Activated T-helper 9 cell treated with anti-CD3 and anti-CD28 coated beads, Interleukin-2, amount 50 U/mL, for 16 hours (primary cell): ENCODE measurements at places on chromosomes 4 and X.
A peak's percentile ranks its signal among the peaks of the same experiment; 100 is the strongest.

DNA sequence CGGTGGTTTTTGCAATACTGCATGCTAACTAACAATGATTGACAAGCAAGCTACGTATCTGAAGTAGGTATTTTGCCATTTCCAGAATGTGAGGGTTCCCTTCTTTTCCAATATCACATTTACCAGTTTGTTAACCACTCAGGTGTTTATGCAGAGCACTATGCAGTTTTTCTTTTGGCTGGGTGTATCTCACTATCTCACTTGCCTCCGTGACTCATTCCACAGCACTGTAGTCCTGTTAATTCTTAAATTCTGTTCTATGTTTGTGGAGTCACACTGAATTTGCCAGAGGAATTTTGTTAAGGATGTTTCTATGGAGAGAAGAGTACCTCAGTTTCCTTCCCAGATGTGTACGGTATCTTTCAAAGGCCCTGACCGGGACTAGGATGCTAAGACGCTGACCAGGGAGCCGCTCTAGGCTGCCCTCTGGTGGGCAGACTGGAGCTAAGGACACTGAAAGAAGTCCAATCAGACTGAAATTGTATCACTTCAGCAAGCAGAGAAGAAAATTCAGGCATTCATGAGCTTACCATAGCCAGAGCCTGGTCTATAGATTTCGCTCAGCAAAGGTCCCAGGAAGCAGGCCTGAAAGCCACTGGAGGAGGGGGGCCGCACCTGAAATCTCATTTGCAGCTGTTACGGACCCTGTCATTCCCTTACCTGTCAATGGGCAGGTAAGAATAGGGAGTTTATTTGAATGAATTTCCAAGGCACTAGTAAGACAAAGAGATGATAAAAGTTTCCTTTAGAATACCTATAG is 388.4 kb upstream of the SPOCK3 start:
- DNase-seq = no peak

DNA sequence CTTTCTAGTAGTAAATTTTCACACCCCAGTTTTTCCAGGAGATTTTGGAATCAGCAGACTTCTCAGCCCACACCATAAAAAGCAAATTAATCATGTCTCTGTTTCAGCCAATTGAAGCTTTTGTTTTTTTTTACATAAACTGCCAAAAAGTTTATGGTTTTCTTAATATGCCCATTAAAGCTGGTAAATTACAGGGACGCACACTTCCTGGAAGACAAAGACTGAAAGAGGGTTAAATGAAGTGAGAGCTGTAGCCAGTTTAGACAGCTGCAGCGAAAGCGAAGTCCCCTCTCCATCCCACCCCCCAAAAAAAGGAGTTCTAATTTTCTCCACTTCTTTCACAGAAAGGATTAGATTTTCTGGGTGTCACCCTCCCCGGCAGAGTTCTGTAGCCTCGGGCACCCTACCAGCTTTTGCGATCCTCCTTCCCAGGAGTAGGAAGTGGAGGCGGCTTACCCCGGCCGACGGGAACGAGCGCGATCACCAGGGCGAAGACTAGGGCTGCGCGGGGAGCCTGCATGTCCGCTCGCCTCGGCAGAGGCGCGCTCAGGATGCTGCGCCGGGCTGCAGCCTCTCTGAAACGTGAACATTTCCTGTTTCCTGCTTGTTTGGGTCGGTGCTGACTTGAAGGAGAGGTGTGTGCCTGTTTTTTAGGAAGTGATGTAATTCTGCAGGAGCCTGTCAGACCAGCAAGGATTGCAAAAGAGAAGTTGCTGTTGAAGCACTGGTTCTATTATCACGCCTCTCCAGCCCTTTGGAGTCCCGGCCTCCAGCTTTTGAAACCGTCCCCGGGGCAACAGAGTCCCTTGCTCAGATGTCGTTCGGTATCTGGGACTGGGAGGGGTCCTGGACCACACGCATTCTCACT is at the start of gene TMEM154:
Gene TMEM154 (minus strand): TSS at position 584 of the 868 bp plus-strand sequence. CDS start 64 bp downstream, at position 520.
- DNase-seq = peak; percentile 44

DNA sequence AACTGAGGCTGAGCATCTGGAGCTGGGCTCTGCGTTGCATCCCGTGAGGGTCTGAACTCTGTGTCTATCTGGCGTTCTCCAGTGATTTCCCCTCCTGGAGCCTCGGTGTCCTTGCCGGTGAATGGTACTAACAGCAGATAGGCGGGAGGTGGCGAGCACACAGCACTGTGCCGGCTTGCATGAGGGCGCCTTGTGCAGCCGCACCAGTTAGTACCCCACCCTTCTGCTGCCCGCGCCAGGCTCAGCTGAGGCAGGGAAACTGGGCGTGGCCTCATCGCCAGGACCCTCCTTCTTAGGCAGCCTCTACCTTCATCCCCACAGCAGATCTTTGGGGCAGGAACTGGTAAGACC is 42.7 kb downstream of the SORCS2 start:
- no peak for DNase-seq

DNA sequence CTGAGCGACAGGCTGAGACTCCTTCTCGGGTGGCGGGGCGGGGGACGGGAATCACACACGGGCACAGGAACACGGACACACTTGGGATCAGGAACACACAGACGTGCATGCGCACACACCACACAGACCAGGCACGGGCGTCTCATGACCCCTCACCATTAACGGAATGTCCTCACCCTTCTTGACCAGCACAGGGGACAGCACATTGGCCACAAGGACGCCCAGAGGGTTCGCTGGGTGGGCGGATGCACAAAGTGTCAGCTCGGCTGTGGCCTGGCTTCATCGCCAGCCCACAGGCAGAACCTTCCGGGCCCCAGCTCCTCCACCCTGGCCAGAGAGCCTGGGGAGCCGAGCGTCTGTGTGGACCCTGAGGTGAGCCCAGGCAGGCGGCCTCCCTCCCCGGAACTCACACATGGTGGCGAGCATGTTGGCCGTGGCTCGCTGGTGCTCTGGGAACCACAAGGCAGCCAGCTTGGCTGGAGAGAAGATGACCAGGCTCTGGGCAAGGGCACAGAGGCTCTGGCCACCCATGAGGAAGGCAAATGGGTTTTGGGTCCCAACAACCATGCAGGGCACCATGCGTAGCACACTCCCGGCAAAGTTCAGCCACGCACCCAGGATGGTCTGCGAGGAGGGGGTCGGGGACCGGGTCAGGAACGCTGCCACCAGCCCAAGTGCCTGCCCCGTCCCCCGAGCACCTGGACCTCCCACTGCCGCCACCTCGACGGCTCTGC is 3.1 kb downstream of the SLC49A3 start:
- no peak for DNase-seq

DNA sequence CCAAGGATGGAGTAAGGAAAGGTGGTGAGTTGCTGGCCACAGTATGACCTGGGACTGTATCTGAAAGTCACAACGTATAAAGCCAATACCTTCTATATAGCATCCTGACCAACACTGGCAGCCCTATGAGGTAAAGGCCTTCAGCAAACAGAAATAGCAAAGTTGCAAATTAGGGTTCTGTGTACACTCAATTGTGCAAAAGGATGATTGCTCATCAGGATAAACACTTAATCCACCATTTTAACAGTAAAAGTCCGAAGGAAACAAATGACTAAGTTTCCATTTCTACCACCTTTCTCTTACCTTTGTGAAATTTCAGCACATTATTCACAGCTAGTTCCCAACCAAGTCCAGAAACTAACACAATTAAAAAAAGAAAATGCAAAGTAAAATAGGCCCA is 1.4 kb upstream of the FNIP2 start:
- DNase-seq = no peak

DNA sequence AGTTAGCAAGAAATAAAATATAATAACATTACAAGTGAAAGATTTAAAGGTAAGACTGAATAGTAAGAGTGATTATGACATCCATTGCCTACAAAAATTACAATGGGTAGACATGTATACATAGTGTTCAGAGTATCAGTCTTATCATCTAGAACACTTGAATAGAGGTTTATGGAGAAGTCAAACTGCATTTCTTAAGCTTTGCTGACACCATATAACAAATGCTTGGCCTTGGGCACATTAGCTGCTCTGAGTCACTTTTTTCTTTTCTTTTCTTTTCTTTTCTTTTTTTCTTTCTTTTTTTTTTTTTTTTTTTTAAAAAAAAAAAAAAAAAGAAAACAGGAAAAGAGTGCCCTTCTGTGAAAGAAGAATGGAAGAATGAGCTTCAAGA is 220.0 kb downstream of the SPCS3 start:
- DNase-seq = no peak

- no peak for DNase-seq
Observed at GRCh38 chr4:182091128-182091527, 152.1 kb upstream of the TENM3 start.

- DNase-seq = no peak
Observed at GRCh38 chr4:13762130-13762529, 134.6 kb upstream of the BOD1L1 start.

DNA sequence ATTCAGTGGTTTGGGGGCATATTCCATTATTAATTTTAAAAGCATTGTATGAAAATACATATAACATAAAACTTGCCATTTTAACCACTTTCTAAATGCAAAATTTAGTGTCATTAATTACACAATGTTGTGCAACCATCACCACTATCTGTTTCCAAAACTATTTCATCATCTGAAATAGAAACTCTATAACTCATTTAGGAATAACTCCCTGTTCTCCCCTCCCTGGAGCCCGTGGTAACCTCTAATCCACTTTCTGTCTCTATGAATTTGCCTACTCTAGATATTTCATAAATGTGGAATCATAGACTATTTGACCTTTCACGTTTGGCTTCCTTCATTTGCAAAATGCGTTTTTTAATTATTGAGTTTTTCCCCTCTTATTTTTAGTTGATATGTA is 101.4 kb upstream of the GPC4 start:
- no peak for DNase-seq

- no peak for DNase-seq
Observed at GRCh38 chr4:15502384-15502783, 32.7 kb downstream of the CC2D2A start.

DNA sequence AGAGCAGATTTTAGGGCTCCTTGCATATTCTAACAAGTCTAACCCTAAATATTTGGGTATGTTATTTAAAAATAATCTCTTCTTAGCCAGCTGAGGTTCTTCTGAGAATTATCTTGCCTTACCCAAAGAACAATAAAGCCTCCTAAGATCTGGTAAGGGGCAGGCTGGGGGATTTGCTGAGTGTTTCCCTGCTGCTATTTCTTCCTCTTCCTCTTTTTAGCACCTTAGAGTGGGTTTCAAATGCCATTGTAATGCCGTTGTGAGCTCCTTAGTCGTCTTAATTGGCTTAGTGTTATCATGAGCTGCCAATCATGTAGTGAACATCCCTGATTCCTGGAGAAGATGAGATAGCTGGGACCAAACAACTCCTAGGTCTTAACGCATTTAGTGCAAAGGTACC is 15.4 kb downstream of the STOX2 start:
- no peak for DNase-seq

GRCh38 chrX:151009582-151009981 is 26.4 kb downstream of the HMGB3 start:
- no peak for DNase-seq

DNA sequence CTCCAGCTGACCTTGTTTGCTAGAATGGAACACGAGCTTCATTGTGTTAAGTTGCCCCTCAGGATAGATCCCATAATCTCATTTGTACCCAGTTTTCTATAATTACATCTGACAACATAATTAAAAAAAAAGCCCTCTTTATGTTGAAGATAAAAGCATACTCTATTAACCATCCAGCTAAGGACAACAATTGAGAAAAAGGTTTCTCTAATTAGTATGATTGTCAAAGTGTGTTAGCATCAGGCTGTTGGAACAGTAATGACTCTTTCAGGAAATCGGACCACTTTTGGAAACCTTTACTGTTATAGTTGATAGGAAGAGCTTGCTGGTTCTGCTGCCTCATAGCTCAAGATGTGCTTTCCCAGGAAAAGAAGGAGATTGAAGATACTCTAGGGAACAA is 172.6 kb downstream of the FHIP1A start:
- no peak for DNase-seq
